ENCODE measurements at places on chromosomes 4 and X.

- DNase-seq, result peak; percentile 24
Measured at GRCh38 chr4:95095348-95095974, 337.7 kb downstream of the BMPR1B start.

DNA sequence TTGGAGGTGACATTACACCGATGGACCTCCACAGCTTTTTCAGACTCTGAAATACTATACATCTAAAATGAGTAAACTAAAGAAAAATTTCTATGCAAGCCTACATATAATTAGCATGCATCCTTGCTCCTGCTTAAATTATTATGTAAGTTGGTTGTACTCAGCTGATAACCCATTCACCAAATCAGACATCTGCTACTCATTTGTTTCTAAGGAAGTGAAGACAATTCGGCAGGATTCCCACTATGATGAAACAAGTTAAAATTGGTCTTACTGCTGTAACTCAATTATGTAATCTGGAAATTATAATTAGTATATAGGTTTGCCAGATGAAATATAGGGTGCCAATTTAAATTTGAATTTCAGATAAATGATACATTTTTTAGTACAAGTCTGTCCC lies 59.5 kb upstream of the FGF13 start:
- no peak for DNase-seq

DNA sequence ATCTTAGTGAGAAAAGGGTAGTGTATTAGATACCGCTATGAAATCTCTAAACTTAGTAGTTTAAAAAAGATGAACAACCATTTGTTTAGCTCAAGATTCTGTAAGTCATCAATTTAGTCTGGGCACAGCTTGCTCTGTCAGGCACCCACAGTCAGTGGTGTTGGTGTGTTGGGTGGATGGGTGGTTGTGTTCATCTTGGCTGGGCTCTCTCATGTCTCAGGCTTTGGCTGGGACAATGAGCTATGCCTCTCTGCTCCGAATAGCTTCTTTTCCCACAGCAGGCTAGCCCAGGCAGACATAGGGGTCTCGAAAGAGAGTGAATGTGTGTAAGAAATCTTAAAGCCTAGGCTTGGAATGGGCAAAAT lies 127.0 kb upstream of the GATB start:
- DNase-seq, result no peak

GRCh38 chrX:107667426-107667825 lies 39.1 kb downstream of the PRPS1 start:
- DNase-seq, result no peak

GRCh38 chr4:89398146-89398545 lies 90.5 kb upstream of the GPRIN3 start:
- no peak for DNase-seq

DNA sequence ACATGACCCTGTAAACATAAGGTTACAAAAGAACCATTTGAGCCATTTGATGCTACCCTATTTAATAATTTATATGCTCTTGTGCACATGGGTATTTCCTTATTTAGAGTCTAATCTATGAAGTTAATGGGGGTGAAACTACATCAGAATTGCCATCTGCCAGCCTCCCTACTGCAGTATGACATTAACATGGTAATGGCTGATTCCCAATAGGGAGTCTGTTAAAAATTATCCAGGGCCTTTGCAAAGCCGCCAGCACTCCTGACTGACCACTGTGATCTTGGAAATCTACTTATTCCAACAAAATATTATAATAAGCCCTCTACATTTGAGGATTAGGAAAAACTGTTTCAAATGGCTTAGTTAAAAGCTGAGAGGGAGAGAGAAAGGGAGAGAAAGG lies 153.7 kb downstream of the CLCN4 start:
- DNase-seq, result no peak

GRCh38 chr4:23245203-23245832 lies 552.6 kb downstream of the GBA3 start:
- no peak for DNase-seq

DNA sequence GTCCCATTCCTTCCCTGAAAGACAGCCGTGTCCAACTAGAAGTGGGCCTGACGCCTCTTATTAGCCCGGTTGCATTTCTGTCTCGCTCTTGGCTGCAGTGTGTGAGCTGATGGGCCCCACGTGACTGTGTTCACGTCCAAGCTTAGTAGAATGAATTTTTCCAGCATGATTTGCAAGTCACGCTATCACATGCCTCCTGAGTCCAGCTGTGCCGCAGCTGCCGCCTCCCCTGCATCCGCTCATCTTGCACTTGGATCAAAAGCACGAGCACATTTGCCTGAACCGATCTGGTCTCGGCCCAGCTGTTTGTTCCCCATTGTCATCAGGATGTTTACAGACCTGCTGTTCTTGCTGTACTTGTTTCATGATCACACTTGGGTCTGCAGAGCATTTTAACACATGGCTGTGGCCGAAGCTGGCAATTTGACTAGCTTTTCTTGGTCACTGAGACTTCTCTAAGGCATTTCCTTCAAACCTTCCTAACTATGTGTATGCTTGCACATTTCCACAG lies 126.5 kb downstream of the KIT start:
- peak; percentile 19 for DNase-seq

Measured in hematopoietic multipotent progenitor cell treated with erythropoietin and hydrocortisone succinate and interleukin-3 and kit ligand, for 8 days (in vitro differentiated cells).